ENCODE measurements at places on chromosomes 3 and 15. TPM values are rescaled to one million over a fixed set of nuclear protein-coding genes. Genes with fewer than 3 reads are reported as not detected.

Gene KBTBD13
- total RNA-seq: not detected

Gene PCOLCE2
- total RNA-seq: not detected

Gene FBLN2
- total RNA-seq: 0.18 TPM

Gene NLGN1
- not detected for total RNA-seq

Gene CEMIP
- not detected for total RNA-seq

Gene SERPINI1
- total RNA-seq: 1.9 TPM

Gene LXN
- total RNA-seq: 5.3 TPM

Gene SUCNR1
- total RNA-seq: not detected

Gene ATR
- total RNA-seq: 38.3 TPM

Gene CHDH
- 0.42 TPM for total RNA-seq

Gene CDCP1
- 0.71 TPM for total RNA-seq

Gene GASK1A
- total RNA-seq: not detected

GRCh38 chr15:68299436-68299835, 21.9 kb downstream of the FEM1B start:
- DNase-seq: no peak

DNA sequence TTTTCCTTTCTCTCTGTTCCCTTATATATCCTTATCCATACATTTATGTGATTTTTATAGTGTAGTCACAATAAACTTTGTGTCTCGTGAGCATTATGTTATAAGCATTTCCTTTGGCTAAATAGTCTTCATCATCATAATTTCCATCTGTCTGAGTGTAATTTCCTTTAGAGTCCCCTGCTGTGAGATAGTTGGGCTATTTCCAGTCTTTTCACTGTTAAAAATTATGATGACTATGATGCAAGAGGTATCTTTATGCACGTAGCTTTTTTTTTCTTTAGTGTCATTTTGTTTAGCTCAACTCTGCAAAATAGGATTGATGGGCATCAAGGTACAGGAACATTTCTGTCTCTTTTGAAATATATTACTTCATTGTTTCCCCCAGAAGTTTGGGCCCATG, 26.9 kb upstream of the CA12 start:
- no peak for DNase-seq

DNA sequence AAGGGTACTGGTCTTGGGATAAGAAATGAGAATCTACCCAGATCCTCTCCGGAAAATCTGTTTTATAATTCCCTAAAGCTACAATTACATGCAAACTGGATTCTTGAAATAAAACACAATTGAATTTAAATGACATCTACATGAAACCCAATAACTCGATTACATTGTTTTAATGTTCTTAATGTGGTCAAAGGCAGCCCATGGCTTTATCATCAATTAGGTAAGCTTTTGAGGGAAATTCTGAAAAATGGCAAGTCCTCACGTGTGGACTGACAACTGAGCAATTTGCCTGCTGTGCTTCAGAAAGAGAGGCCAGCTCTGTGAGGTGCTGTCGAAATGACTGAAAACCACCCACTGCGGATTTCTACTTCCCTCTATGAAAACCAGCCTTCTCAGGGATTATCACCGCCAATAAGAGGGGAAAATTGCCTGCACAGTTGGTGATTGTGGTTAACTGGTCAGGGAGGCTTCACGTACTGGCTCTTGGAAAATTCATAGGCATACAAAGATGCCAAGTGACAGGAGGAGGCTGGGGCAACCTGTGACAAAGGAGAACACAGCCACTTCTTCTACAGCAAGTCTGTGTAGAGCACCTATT, 200.8 kb upstream of the SLCO3A1 start:
- DNase-seq: no peak

- no peak for DNase-seq
Measured at GRCh38 chr3:123632161-123632655, 47.4 kb upstream of the HACD2 start.

DNA sequence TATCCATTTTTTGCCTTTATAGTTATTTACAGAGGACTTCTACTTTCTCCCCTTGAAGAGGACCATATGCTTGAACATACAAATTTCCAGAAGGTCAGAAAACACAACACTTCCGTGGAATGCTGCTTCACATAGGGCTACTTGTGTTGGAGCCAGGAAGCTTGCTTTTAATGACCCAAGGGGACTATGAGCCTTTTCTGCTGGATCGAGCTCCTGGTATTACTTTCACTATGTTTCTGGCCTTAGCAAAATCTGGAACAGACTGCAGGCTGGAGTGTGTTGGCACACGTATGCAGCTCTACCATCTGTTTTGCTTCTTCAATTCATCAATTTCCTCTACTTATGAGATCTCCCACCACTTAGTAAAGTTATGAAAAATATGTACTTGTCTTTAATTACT, 69.3 kb upstream of the CBLB start:
- no peak for DNase-seq

- no peak for DNase-seq
Measured at GRCh38 chr3:161822291-161822690, 325.7 kb downstream of the OTOL1 start.

DNA sequence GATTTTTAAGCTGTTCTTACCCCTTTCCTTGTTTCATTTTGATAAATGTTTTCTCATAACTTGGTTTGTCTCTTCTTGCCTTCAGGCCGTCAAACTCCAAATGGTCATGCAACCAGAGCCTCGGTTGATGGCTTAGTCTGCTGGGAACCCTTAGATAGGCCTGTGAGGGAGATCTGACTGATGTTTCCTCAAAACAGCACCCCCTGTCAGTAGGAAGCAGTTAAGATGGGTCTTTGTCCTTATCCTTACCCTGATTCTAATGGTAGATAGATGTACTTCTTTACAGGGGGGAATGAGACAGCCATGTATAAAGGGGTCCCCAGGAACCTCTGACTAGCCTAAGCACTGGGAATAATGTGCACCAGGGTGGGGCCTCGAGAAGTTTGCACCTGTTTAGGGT, 16.3 kb upstream of the OR5H1 start:
- DNase-seq: no peak

GRCh38 chr3:128328546-128329458, 137.9 kb downstream of the DNAJB8 start:
- DNase-seq: no peak

- DNase-seq: no peak
Measured at GRCh38 chr3:183619624-183620251, 15.7 kb upstream of the KLHL24 start.

GRCh38 chr3:124602980-124603627, 127.1 kb upstream of the UMPS start:
- DNase-seq: no peak

DNA sequence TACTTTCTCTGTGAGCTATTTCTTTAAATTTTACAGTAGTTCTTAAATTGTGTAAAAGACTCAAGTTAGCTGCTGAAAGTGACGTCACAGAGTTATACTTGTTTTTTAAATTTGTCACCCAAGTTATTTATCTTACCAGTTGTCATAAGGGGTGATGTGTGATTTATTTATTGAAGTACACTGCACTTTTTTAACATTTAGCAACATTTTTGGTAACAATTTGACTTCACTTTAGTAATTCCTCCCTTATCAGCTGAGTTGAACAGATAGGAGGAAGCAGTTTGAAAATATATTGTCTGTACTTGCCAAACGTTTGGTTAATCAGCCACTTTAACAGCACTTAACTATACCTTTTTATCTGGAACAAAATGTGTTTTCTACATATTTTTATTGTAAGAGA, 3.8 kb downstream of the STT3B start:
- no peak for DNase-seq

DNA sequence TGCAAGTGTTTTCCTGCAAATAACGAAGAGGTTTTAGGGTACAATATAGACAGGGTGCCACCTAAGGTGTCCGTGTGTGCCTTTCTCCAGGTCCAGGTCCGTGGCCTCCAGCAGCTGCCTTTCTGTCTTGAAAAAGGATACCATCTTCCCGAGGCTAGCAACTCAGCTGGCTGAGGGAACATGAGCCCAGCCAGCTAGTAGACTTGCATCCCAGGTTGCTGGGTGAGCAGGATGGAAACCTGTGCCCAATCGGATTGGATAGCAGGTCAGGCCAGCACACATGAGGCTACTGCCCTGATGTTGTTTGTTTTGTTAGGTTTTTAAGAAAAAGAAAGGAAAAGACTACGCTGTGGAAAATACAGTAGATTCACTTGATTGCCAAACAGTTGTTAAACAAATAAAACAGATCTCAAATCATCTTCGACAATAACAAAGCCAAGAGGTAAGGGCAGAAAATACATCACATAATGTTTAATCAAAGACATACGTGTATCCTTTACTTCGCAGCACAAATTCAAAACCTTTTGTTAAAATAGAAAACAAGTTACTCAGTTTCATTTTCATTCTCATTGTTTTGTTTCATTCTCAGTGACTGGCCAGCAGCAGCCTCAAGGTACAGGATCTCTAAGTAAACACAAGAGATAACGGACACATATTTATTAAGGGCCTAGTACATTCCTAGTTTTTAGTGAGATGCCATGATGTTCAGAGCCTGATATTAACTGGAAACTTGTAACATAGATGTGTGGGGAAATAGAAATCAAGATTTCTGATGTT, 661.2 kb upstream of the NR2F2 start:
- no peak for DNase-seq

DNA sequence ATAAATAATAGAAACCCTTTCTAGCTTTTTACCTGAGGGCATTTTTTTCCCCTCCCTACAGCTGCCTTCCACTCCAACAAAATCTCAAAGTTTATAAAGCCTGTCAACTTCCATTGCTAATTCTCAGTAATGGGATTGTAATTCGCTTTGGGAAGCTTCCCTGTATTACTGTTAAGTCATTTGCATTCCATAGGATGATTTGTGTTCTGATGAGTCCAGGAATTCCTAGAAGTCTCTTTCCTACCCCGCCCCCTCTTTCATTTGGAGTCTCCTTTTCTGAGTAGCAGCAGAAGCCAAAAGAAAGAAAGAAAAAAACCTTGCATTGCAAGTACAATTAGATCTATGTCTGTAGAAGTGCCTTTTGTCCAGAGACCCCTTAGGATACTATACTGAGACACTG, 1033.3 kb downstream of the IGSF11 start:
- DNase-seq: no peak

- no peak for DNase-seq
Measured at GRCh38 chr3:169841171-169841570, 28.5 kb upstream of the LRRC34 start.

- no peak for DNase-seq
Measured at GRCh38 chr3:27521872-27522265, 37.7 kb upstream of the SLC4A7 start.

DNA sequence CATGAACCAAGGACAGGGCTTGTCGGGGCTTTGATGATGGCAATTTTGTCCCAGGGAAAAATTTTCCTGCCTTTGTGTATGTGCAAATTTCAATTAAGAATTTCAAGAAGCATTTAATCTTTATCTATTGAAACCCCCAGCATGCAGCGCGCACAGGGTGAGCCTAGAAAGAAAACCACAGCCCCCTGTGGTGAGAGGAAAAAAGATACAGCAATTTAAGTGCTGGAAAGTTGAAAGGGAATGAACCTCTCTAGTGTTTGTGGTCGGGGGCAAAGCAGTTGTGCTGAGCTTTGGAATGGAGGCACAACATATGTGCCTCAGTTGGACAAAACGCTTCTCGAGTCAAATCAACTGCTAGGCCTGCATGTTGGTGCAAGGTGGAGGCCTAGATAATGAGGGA, 111.8 kb upstream of the C15orf61 start:
- no peak for DNase-seq

- no peak for DNase-seq
Measured at GRCh38 chr3:8317661-8318649, 183.7 kb upstream of the LMCD1 start.

- no peak for DNase-seq
Measured at GRCh38 chr15:72856549-72857040, 73.0 kb upstream of the ADPGK start.

GRCh38 chr3:136818769-136819391, at the start of gene SLC35G2:
Gene SLC35G2, plus strand, starts transcription at chr3:136819126. Its CDS starts 35,335 bp downstream, at chr3:136854461.
- DNase-seq: peak; percentile 23

Data from CD8-positive, alpha-beta memory T cell (primary cell).